Karpas-422 (cell line): ENCODE measurements at places on chromosomes 2 and 18.

DNA sequence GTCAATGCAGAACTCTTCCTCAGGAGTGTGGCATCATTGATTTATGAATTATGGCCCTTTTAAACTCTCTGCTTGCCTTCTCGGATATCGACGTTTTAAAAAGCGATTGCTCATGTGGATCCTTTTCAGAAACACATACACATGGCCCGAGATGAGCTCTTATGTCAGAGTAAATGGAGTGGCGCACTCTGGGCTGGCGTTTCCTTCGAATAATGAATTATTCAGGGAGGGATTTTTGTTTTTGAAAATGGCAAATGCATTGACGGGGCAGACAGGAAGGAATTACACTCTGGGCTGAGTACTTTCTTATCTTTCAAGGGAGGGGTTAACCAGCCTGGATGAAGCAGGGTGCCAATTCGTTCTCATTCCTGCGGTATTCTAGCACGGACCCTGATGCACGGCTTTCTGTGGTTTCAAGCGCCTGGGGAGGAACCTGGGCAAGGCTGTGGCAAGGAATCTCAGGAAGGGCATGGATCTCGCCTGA is 142.7 kb downstream of the PRKCE start:
- DNase-seq: no peak

DNA sequence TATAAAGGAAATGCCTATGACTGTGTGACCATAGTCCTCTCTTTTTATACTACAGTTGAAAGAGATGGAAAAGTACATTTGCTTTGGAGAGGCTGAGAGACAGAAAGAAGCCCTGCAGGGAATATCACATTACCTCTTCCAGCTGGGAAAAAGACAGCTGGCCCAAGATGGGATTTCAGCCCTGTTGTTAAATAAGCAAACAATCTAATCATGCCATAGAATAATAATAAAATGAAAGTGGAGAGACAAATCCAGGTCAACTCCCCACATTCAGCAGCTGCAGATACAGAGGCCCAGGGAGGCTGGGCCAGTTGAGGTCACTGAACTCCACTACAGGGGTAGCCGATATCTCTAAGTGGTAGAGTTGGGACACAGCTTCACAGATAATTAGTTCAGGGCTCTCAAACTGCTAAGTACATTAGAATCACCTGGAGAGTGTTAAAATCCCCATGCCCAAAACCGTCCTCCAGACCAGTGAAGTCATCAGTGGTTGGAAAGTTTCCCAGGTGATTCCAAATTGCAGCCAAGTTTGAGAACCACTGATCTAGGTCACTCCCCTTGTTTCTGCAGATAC is 81.9 kb downstream of the MOGAT1 start:
- no peak for DNase-seq

DNA sequence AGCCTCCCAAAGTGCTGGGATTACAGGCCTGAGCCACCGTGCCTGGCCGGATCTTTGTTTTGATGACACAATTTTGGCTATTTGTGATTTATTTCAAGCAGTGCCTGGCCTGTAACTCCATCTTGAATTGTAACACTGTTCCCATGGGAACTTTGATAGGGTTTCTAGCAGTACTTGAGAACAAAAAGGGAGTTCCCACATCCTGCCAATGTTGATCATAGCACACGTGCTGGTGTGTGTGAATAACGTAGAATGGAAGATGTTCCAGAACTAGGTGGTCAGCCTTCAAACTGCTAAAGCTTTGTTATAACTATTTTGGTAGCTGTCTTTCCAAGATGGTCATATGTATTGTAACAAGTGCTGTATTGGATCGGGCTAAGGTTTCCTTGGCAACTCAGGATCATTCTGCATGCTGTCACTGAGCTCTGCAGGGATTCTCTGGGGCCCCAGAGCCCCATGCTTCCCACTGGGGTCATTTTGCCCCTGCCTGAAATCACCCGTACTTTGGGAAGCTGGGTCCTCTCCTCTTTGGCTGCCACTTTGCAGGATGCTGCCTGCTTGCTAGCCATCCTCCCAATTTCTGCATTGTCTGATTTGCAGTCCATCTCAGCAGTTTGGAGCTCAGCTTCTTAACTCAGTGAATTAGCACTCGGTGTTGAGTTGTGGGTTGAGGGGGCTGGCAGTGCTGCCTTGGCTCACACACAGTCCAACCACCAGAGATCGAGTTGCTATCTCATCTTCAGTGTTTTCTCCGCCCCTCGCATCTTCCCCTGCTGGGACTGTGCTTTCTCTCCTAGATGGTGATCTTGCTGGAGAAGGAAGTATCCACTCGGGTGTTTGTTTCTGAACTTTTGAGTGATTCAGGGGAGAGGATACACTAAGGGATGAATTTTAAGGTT is 26.8 kb downstream of the SH3RF3 start:
- no peak for DNase-seq

DNA sequence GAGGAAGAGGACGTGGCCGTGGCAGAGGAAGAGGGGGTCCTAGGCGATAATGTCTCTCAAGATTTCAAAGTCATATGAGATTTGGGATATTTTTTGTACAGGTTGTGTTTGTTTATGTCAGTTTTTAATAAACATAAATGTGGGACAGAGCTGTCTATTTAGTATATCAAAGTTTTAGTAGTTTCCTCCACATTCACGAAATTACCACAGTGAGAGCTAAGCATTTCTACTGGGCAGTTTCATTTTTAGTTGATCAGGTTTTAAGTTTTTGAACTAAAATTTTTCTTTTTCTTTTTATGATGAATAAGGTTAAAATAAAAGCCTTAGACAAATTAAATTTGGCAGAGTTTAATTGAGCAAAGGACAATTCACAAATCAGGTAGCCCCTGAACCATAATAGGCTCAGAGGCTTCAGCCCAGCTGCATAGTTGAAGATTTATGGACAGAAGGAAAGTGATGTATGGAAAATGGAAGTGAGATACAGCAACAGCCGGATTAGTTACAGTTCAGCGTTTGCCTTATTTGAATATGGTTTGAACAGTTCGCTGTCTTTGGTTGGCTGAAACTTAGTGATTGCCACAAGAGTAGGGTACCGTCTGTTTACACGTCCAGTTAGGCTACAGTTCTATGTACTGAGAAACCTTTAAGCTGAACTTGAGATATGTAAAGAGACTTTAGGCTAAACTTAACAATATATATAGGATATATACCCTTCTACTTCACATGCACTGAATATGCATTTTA is 17.1 kb downstream of the SNRPD1 start:
- peak; percentile 48 for DNase-seq

GRCh38 chr2:178933493-178933892 is 116.4 kb downstream of the CCDC141 start:
- no peak for DNase-seq

DNA sequence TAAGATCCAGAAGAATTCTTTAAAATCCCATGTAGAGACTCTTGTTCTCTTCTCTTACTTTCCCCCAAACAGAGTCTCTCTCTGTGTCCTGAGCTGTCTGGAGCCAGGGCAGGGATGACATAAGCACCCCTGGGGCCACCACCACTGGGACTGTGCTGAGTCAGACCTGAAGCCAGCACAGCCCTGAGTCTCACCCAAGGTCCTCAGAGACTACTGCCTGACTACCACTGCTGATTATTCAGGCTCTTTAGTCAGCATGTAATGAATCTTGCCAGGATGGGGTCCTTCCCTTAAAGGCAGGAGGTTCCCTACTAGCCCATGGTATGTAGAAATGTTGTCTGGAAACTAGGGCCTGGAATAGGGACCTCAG is 34.9 kb upstream of the DYNC1I2 start:
- DNase-seq: peak; percentile 46

DNA sequence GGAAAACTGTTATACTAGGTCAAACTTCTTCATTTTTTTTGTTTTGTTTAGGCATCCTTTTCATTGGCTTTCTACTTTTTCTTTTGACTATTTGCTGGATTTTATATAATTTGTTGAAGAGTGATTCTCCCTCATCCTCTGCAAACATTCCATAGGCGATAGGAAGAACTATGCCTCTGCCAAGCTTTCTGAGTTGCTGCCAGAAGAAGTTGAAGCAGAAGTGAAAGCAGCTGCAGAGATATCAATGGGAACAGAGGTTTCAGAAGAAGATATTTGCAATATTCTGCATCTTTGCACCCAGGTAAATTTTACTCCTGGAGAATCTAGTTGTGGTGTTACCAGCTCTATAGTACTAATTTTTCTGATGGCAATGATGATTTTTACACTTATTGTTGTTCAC is 25.4 kb downstream of the NOP58 start:
- DNase-seq: no peak

- no peak for DNase-seq
These were observed 41.5 kb downstream of the CELF4 start for GRCh38 chr18:37524139-37524497.

DNA sequence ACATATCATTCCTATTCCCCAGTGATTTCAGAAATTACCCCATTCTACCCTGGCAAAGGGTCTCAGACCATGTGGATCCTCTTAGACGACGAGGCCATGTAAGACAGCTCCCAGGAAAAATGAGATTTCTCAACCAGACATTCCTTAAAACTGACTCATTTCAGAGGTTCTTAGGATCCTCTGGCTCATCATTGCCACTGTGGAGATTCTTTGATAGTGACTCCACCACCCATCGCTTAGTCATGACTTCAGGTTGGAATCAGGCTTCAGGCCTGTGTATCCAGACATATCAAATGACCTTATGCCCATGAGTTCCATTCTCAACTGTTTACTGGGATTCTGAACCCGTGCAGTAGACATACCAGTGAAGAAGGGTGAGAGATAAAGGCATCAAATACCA is 245.6 kb upstream of the TCF4 start:
- DNase-seq: no peak

DNA sequence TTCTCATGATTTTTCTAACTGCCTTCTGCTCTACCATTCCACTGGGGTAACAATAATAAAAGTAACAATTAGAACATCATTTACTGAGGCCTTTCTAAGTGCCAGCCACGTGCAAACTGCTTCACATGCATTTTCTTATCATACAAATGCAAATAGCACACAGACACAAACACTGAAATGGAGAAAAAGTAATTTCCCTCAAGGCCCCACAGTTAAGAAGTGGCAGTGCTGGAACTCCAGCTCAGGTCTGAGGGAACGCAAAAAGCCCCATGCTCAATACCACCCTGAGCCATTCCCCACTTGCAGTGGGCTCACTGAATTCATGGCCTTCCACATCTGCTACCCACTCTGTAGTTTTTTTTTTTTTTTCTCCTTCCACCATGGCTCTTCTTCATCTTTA is 140.6 kb downstream of the UPP2 start:
- DNase-seq: no peak

DNA sequence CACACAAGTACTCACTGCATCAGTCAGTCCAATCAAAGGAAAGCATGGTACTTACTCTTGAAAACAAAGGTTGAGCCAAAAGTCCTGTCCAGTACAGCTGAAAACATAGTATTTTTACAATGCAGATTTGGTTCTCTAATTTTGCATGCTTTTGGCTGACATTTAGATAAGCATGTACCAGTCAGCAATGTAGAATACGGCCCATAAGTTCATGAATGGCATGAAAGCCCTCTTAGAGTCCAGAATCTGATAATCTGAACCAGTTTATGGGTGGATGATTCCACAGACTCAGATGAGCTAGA is 90.2 kb downstream of the CCBE1 start:
- no peak for DNase-seq

DNA sequence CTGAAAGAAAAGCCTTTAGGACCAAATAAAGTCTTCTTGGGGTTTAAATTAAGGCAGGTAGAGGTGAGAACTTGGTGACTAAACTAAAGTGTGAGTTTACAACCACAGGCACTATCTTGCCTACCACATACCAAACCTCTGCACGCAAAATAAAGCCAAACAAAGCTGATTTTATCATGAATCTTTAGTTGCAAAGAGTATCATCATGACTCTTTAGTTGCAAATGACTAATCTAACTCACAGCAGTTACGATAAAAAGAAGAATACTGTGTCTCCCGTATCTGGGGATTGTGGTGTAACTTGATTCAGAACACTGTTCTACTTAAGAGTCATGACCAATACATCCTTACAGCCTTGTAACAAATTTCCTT is 11.2 kb downstream of the CFAP210 start:
- no peak for DNase-seq

- DNase-seq: no peak
These were observed 125.3 kb downstream of the ANTXR1 start for GRCh38 chr2:69138247-69138772.

DNA sequence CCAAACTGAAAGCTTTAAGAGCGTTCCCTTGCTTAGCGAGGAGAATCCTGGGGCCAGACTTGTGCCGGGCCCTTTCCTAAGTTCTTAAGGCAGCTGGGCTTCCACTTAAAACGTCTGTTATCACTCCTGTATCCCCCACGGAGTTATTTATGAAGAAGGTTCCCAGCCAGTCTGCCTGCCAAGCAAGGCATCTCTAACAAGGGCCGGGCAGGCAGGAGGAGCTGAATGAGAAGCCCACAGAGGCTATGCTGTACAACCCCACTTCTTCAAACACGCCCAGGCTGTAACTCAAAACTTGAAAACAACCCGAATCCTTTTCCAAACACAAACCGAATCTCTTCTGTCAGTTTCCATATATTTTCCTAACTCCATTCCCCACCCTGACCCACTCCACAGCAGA is 39.0 kb upstream of the ZFP36L2 start:
- no peak for DNase-seq

- DNase-seq: no peak
These were observed 188.7 kb upstream of the SALL3 start for GRCh38 chr18:78790960-78791359.

DNA sequence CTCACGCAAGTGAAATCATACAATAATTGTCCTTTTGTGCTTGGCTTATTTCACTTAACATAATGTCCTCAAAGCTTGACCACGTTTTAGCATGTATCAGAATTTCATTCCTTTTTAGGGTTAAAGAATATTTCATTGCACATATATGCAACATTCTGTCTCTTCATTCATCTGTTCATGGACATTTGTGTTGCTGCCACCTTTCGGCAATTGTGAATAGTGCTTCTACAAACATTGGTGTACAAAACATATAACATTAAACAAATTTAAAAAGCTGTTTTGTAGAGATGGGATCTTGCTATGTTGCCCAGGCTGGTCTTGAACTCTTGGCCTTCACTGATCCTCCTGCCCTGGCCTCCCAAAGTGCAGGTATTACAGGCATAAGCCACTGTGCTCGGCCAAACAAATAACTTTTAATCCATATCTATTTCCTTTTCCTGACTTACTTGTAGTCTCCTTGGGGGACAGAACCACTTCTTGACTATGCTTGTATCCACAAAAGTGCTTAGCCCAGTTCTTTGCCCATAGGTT is 209.3 kb downstream of the SLC4A3 start:
- peak; percentile 49 for DNase-seq

GRCh38 chr2:51667679-51668078 is 635.7 kb upstream of the NRXN1 start:
- DNase-seq: no peak

- no peak for DNase-seq
These were observed 141.6 kb downstream of the ICOS start for GRCh38 chr2:204078003-204078698.

GRCh38 chr2:60450488-60450887 is 103.0 kb downstream of the BCL11A start:
- peak; percentile 56 for DNase-seq

- no peak for DNase-seq
These were observed 119.2 kb upstream of the CCDC68 start for GRCh38 chr18:55078303-55078932.
